ENCODE measurements at places on chromosomes 7 and 10.

- DNase-seq: no peak
Measured at GRCh38 chr7:95989301-95989700, 216.9 kb downstream of the DYNC1I1 start.

GRCh38 chr7:157494506-157495176 is 157.8 kb downstream of the DNAJB6 start:
- no peak for DNase-seq

DNA sequence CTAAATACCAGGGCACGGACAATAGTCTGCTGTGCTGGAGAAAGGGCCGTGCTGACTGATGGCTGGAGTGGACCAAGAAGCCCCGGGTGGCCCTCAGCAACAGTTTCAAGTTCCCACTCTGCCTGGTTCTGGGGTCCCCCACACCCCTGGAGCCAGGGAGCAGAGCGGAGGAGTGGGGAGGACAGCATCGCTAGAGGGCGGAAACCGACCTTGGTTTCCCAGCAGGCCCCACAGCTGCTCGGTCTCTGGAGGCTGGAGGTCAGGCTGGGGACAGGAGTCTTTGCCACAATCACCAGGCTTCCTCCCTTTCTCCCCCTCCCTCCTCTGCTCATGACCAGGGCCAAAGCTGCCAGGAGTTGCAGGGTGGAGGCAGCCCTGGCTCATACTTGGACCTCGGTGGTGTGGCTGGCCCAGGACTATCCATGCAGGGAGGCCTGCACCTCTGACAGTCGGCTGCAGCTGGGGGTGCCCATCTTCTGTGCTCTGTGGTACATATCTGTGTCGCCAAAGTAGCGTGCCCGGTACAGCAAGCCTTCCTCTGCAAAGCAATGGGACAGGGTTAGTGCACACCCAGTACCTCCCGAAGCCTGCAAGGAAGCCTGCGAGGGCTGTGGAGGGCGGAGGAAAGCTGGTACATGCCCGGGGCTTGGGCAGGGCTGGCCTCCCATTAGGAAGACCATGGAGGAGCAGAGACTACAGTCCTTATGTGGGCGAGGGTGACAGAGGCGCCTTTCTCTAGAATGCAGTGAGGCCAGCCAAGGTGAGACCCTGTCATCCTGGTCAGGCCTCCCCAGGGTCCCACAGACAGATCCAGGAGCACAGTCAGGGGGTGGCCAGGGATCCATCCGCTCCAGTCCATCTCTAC is 19.1 kb downstream of the DNAJB12 start:
- DNase-seq: no peak

DNA sequence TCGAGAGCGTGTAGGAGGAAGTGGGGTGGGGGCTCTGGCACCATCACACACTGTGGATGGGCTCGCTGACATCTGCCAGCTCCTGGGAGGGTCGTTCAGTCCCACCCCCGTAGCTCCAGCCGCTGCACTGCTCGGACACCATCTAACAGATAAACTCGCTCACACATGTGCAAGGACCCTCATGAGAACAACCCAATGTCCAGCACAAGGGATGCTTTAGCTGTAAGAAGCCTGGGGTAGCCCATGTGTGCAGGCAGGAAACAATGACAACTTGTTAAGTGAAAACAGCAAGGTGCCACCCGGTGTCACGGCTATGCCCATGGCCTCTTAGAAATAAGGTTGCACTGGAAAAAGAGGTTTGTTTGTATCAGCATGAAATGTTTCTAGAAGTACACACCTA is 14.1 kb downstream of the OGDHL start:
- DNase-seq: no peak

- no peak for DNase-seq
Measured at GRCh38 chr10:76192694-76193320, 761.4 kb downstream of the LRMDA start.

DNA sequence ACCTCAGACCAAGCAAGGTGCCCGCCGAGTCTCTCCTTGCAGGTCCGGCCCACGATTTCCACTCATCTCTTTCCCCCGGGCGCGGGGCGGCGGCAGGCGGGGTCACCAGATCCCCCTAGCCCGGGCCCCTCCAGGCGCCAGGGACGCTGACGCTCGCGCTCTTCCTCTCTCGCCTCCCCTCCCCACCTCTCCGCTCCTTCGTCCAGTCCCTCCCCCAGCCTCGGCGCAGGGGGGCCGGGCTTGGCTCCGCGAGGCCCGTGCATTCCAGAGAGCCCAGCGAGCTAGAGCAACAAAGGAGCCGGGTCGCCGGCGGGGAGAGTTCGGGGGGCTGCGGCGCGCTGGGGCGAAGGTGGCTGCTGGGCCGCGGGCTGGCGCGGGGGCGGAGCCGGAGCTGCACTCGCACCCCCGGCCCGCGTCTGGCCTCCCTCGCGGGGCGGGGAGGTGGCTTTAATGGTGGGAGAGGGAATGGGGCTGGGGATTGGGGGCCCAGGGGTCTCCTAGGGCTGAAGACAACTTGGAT is at the start of gene SMO:
SMO (plus strand) TSS at position 262 of the 520 bp plus-strand sequence. CDS start 519 bp downstream, outside the sequence.
- no peak for DNase-seq

DNA sequence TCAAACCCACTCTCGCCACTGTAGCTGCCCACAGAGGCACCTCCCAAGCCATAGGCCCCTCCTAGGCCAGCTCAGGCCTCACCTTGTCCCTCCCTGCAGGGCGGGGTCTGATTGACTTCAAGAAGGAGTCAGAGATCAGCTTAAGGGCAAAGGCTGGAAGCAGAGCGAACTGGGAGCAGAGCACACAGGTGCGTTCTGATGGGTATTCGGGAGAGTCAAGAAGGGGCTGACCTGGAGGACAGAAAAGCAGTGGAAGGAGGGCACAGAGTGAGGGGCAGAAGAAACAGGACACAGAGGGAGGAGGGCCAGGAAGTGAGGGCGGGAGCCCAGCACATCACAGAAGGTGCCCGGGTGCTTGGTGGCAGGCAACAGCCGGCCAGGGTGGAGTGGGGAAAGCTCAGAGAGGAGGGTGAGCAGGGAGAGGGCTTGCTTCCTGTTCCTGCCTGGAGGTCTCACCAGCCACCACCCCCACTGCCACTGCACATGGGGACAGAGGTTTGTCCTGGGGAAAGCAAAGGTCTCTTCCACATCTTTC is at the start of gene AOC1:
AOC1 (plus strand) TSS at position 147 of the 535 bp plus-strand sequence. CDS start 3,954 bp downstream, outside the sequence.
- DNase-seq: no peak

DNA sequence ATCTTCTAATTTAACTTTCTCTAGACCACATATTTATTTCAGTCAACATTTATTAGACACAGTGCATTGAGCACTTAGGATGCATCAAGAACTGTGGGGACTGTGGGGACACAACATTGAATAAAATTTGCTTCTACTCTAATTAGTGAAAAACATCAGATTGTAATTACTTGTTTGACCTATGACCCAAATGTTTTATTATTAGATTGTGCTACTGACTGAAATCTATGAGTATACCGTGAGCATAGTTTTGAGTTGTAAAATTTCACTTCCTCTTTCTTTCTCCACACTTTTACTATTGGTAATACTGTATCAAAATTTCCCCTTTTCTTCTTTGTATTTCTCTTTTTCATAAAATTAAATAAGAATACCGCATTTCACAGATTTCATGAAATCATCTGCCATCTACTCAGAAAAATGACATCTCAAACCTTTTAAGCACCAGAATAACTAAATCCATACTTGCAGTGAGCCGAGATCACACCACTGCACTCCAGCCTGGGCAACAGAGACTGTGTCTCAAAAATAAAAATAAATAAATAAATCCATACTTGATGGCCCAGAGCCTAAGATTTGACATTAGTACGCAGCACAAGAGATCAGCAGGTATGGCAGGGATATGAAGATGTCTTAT is 25.4 kb upstream of the INPP5F start:
- DNase-seq: peak; percentile 50
